ENCODE measurements at places on chromosomes 6 and 20.

- no peak for DNase-seq
Observed at GRCh38 chr6:112298816-112299281, 44.5 kb upstream of the LAMA4 start.

DNA sequence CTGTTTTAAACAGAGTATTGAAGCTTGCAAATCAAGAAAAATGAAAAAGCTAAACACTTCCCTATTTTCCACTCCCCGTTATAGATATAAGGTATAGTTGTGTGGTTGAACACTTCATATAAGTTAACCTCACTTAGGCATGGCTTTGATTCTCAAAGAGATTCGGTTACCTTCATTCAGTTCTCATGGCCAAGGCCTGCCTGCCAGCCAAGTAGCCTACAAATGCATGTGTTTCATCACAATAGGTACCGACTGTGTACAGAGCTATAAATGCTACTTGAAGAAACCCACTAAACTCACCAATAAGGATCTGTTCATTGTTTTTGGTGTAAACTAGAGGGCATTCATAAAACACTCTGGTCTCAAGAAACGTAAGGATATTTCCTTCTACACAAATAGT, 27.8 kb downstream of the PM20D2 start:
- no peak for DNase-seq

DNA sequence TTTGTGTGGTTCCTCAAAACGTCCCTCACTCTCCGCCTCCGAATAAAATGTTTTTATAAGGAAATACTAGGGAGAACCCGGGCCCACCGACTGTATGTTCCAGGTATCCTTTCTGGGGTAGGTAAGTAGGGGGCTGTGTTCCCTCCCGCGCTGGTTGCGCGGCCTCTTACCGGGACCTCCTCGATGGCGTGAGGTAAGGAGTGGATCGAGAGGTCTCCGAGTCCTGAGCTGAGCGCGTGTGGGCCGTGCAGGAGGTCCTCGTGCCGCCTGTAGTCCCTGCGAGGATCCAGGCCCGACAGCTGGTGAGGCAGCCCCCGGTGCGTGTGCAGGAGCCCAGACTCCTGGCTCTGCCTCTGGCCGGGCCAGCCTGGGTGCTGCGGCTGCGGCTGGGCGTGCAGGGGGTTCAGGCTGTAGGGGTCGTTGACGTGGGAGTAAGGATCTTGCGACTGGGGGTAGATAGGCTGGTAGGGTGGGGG, 5.1 kb downstream of the TFAP2A start:
- no peak for DNase-seq

GRCh38 chr6:37983720-37984501, 164.4 kb downstream of the ZFAND3 start:
- DNase-seq: no peak

GRCh38 chr20:2179949-2180348, 78.3 kb downstream of the STK35 start:
- DNase-seq: no peak

DNA sequence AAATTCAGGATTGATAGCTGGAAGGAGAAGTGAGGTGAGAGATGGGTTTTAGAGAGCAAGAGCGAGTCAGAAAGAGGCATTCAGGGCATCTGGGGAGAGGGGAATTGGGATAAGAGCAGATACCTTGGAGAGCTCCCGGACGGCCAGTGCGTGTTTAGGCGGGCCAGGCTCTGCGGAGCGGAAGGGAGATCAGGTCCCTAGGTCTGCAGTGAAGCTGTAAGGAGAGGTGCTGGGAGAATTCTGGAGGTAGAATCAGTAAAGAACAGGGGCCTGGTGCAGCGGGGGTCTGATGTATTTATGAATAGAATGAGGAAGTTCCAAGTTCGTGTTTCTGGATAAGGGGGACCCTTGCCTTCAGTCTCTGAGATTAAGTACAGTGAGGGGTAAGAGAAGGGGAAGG, 47.4 kb upstream of the FAM83D start:
- DNase-seq: no peak

DNA sequence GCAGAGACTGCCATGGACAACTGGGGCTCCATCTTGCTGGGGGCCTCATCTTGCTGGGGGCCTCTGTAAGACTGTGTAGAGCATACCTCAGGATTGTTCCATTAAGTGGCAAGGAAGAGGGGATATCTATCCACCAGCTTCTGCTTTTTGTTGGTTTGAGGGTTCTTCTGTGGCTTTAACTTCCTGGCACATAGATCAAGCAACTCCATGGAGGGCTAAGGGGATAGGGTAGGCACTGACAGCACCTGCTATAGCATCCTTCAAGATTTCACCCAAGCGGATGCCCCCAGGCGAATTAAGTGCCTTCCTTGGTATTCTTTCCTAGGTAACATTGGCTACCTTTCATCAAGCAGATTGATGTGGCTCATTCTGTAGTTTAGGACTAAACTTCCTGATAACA, 3.8 kb upstream of the LRRN4 start:
- DNase-seq: no peak

DNA sequence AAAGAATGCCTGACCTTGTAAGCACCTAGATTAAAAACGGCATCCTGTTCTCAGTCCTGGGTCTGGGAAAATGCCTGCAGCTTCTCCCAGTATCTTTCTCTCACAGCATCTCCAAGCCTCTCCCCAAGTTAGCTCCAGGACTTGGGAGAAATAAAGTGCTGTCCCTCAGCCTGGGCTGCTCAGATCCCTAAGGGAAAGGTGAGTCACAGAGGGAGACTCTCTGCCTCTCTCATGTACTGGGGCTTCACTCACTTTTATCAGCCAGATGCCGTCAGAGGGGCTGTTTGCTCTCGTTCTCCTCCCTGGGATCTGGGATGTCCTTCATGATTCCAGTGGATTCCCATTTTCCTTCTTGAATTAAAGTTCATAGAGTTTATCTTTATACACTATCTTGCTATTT, 293.6 kb downstream of the COL12A1 start:
- DNase-seq: no peak

- DNase-seq: no peak
Observed at GRCh38 chr6:120303527-120303926, 954.0 kb upstream of the MAN1A1 start.

DNA sequence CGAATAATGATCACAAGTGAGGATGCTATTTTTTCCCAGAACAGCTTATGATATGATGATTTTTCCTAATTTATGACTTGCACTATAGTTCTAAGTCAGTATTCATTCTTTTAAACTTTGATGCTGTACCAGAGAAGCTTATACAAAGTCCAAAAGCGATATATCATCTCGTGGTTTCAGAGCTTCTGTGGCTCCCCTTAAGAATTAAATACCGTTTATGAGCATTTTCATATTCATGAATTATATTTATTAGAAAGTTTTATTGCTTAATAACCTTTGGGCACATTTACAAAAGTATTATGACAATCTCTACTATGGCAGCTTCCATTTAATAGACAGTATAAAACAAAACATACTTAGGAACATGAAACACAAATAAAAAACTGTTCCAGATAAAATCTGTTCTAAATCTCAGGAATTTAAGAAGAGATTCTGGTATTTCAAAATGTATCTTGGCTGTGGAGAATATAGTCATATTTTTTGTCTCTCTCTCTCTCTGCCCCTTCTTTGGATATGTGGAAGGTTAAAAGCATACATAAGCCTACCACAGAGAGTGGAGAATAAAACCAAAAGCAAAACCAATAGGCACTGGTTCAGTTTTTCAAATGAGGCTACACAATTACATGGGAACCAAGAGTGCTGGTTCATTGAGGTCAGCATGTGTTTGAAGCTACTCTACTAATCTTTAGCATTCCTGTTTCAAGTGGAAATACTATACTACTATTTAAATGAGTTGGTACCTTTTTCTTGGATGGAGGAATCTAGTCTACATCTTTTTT, 884.5 kb upstream of the GJE1 start:
- no peak for DNase-seq

- no peak for DNase-seq
Observed at GRCh38 chr6:112464901-112465665, 118.0 kb downstream of the RFPL4B start.

GRCh38 chr6:37800703-37801604, 18.6 kb upstream of the ZFAND3 start:
- no peak for DNase-seq

DNA sequence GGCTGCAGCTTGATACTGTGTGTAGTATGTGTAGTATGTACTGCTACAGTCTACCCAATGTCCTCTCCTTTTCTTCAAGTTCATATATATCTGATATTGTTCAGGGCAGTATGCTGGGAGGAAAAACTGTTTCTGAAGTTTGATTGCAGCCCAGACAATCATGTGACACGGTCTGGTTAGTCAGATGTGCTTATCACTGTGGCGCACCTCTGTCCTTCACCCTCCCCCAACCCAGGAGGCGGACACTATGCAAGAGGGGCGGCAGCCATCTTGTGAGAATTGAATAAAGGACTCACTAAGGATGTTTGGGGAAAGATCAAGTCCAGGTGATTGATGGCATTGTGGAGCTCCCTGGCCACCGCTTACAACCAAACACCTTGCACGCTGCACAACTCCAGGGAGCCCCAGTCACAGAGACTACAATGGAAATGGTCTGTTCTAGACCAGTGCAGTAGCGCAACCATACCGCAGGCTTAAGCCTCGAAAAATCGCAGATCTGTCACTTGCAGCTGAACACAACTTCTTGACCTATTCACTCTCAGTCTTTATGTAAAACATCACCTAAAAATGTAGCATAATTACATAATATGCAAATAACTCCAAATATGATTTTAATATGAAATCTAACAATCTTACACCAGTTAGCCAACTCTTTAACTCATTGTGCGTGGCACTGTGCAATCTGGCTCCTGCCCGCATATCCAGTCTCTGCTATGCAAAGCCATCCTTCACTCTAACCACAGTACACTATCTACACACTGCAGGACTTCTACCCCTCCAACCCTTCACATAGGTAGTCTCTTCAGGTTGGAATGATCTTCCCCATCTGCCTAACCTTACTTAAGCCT, 79.3 kb downstream of the VGLL2 start:
- no peak for DNase-seq

DNA sequence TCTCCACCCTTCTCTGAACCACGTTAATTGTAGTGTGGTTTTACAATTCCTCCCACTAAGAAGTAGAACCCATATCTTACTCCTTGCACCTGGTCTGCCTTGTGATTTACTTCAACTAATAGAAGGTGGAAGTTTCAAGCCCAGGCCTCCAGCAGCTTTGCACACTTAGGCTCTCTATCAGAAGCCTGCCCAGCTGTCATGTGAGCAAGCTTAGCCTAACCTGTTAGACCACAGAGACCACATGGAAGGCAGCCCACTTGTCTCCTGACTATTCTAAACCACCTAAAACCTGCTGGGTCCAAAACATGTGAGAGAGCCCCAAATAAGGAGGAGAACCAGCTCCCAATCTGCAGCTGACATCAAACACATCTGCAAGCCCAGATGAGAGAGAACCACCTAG, 127.6 kb upstream of the BTBD3 start:
- no peak for DNase-seq

GRCh38 chr20:45067087-45067486, 33.8 kb downstream of the KCNS1 start:
- DNase-seq: no peak

DNA sequence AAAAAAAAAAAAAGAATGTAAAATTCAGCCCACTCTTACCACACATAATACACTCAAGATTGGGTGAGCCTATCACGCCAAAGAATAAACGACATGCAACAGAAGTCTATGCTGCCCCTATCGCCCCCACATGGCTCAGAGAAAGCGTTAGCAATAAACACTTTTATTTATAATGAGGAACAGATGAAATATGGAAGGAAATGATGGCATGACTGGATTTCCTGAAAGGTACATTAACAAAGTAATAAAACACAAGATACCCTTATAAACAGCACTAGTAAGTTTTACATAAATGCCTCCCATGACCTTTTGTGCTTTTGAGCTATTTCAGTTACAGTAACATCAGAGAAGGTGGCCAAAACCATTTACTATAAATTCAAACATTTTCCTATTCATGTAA, 71.4 kb upstream of the SCAF8 start:
- no peak for DNase-seq

- DNase-seq: no peak
Observed at GRCh38 chr6:161549977-161550655, 276.3 kb upstream of the AGPAT4 start.

GRCh38 chr20:53706008-53706465, 112.4 kb upstream of the ZNF217 start:
- no peak for DNase-seq

- DNase-seq: no peak
Observed at GRCh38 chr6:105043979-105044378, 87.1 kb downstream of the LIN28B start.
